Motor neuron (in vitro differentiated cells): ENCODE measurements at places on chromosomes 4 and X. TPM values are rescaled to one million over a fixed set of nuclear protein-coding genes. Genes with fewer than 3 reads are reported as not detected.

Gene CLNK
- 0.08 and 0.09 TPM in 2 replicates for total RNA-seq

Gene PLXNB3
- total RNA-seq = 0.65 and 2.8 TPM in 2 replicates

Gene MAGEB6
- 0.09 TPM in 1 of 2 replicates, not detected in the other for total RNA-seq

Gene PF4V1
- total RNA-seq = not detected in 2 replicates

Gene TMSB15C
- total RNA-seq = 13.8 and 14.5 TPM in 2 replicates

Gene FAT4
- 7.3 and 9.1 TPM in 2 replicates for total RNA-seq

Gene SCML1
- total RNA-seq = 12.2 and 12.4 TPM in 2 replicates

Gene ZMAT1
- 0.16 and 0.41 TPM in 2 replicates for total RNA-seq
